ENCODE measurements at places on chromosomes 4 and X.
A peak's percentile ranks its signal among the peaks of the same experiment; 100 is the strongest.

- DNase-seq: no peak
Measured at GRCh38 chrX:107684956-107685385, 56.7 kb downstream of the PRPS1 start.

GRCh38 chr4:152684007-152684406 lies 4.2 kb upstream of the TMEM154 start:
- DNase-seq: no peak

- DNase-seq: peak; percentile 1
Measured at GRCh38 chrX:104482757-104483156, 83.2 kb upstream of the IL1RAPL2 start.

- DNase-seq: no peak
Measured at GRCh38 chr4:93760284-93760683, 68.3 kb upstream of the ATOH1 start.

DNA sequence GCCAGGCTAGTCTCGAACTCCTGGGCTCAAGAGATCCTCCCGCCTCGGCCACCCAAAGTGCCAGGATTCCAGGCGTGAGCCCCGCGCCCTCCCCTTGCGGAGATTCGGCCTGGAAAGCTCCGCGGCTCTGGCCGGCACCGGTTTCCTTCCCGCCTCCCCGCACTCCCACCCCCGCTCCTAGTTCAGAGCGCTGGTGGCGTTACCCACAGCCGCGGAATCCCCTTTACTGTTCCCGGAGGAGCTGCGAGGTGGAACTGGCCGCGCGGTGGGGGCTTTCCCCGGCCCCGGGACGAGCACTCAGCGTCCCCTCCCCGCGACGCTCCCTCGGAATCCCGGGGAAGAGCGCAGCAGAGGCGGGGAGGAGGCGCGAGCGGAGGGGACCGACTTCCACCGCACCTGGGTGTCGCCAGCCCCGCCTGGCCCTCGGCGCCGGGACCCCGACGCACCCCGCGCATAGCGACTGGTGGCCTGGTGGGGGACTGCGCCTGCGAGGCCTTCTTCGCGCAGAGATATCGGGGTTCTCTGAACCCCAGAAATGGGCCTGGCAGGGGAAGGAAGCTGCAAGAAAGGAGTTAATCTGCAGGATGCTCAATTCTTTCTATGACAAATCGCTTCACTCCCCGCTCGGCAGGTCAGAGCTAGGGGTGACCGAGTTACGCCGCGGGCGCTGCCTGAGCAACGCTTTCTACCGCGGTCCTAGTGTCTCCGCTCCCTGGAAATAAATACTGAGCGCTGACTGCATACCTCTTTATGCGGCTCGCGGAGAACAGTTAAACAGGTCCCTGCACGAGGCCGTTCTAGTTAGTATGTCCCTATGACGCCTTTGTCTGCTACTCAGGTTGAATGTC lies 14.6 kb upstream of the SLC25A4 start:
- DNase-seq: no peak

DNA sequence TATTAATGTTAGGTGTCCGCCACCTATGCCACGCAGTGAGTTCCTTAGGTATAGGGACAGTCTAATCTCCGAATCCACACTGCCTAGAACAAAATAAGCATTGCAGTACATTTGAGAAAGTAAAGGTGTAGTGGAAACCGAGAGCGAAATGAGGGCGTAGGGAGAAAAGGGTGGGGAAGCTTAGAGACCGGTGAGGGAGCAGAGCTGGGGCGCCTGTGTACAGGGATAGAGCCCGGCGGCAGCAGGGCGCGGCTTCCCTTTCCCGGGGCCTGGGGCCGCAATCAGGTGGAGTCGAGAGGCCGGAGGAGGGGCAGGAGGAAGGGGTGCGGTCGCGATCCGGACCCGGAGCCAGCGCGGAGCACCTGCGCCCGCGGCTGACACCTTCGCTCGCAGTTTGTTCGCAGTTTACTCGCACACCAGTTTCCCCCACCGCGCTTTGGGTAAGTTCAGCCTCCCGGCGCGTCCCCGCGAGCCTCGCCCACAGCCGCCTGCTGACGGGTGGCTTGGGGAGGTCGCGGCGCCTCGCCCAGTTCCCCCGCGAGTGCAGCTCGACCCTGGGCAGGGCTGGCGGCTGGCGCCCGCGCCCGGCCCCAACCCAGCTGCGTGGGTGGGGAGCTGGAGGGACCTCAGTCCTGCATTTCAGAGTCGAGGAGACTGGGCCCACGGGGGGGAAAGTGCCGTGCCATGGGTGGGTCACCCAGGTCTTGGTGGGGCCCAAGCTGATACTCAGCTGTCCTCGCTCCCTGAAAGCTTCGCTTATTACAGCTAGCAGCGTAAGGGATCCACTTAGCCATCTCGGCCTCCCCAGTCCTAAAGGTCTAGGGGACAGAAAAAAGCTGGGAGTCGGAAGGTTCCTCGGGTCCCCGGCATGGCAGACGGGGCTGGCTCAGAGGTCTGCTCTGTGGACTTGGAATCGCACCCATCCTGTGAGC lies at the start of gene ANXA3:
TSS of gene ANXA3 (plus strand) at position 351 of the 932 bp plus-strand sequence. CDS start 2,704 bp downstream, outside the sequence.
- peak; percentile 24 for DNase-seq

- DNase-seq: no peak
Measured at GRCh38 chr4:39063430-39063829, 1.4 kb downstream of the KLHL5 start.

DNA sequence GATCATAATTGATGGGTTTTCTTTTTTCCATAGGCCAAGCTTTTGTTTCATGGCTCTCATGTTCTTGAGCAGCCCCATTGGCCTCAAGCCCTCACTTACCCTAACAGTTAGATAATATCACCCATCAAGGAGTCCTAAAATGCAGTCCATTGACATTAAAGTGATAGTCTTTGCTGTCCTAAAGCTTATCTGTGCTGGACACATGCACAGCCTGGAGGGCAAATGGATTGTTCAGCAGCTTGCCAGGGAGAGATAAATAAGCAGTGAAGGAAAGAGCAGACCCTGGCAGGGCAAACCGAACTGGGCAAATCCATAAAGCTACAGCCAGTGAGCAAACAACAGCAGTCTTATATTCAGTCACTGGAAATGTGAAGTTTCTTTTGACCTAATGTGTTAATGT lies 199.6 kb upstream of the MID1 start:
- no peak for DNase-seq

DNA sequence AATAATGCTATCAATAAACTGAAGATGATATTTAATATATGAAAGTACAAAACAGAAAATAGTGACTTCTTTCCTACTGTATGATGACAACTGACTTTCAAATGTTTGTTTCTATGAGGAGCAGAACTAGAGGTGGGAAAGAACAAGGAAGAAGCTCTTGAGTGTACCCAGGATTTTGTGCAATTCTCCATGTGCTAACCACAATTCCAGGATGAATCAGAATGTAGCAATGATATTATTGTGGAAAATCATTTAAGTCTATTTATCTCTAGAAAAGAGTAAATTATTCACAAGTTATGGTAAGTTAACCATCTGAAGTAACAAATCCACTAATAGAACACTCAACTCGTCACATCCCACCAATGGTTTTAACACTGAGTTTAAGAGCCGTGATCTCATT lies 324.1 kb upstream of the EMCN start:
- no peak for DNase-seq

GRCh38 chr4:6502747-6503465 lies 30.5 kb upstream of the PPP2R2C start:
- no peak for DNase-seq

DNA sequence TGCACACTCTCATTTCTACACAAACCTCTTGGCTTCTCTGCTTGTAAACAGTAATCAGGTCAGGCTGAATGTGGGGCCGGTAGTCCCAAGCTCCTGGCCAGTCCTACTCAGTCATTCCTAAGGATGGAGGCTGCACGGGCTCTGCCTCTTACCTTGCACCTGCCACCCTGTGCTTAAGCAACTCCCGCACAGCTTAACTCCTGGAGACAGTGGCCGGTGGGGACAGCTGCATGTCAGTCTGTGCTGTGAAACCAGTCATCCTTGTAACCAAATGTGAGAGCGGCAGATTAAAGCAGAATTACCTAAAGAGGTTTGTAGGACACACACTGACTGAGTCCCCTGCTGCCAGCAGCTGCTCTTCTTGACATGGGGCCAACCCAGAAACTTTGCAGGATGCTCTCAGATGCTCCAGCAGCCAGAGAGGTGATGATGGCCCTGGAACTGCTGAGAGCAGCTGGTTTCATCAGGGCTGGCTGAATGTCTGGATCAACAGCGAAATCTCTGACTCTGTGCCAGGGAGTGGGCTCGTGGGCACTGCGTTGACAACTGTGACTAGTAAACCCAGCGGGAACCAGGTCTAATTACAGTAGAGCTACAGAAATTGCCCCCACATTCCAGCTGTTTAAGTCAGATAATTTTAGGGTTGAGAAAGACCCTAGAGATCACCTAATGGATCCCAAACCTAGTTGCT lies 123.7 kb downstream of the ANAPC4 start:
- DNase-seq: peak; percentile 87

- no peak for DNase-seq
Measured at GRCh38 chr4:166144607-166145006, 271.6 kb downstream of the TLL1 start.

DNA sequence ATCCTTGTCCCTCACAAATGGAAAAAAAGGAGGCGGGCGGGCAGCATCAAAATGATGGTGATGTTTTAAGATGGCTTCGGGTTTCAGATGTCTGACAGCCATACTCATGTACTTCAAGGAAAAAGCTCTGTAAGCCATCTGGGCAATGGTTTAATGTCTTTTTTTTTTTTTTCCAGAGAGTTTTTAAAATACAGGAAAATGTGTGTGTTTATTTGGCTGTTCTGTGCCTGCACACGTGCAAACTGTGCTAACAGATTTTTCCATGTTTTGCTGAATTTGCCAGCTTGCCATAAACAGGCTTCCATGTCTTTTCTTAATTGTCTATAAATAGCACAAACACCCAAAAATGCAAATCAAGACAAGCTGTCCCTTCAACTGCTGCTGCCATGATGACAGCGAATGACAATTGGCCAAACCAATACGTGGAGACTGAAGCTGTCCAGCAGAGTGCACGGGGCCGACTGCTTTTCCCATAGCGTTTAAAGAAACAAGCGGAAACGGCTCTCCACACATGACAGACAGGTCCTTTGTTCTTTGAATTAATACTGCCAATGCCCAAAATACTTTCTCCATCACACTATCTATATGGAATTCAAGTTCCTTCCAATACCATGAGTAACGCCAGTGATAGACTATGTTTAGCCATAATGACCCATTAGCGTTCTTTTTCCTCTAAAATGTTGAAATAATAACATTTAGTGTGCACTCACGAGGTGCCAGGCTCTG lies 35.7 kb downstream of the AFAP1 start:
- no peak for DNase-seq

DNA sequence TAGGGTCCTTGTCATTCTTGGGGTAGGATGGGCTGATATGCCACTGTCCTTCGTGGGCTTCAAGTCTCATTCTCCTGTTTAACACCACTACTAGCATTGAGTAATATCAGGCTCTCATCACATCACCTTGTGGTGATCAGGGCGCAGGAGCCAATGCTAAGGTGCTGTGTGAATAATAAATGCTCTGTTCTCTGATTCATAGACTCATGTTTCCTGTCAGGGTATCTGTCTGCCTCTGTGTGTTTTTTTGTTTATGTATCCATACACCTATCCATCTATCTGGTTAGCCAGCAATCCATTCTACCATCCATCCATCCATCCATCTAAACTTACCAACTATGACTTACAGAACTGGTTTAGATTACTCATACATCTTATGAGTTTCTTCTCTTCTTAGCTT lies 525.1 kb upstream of the ATOH1 start:
- DNase-seq: no peak

DNA sequence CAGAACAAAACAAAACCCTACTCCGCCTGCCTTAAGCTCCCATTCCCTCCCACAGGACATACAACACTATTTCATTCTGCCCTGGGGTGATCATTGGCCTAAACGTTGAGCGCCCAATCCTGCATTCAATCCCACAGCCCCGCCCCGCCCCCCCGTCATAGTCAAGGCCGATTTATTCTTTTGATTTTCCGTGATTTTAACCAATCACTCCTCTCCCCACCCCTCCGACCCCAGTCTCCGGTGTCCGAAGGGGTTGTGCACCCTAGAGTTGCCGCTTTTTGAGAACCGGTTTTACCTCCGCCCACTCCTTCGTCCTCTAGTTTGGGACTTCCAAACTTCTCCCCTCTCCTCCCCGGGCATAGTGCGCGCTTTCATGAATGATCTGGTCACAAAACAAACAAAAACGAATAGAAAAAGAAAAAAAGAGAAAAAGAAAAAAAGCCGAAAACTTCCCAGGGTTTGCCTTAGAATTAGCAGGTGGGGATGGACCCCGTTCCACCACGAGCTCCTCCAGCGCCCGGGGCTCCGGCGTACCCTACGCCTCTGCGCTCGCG lies 446 bp upstream of the UBE2A start:
- DNase-seq: no peak

GRCh38 chr4:77232653-77233052 lies 75.6 kb downstream of the CCNG2 start:
- no peak for DNase-seq

DNA sequence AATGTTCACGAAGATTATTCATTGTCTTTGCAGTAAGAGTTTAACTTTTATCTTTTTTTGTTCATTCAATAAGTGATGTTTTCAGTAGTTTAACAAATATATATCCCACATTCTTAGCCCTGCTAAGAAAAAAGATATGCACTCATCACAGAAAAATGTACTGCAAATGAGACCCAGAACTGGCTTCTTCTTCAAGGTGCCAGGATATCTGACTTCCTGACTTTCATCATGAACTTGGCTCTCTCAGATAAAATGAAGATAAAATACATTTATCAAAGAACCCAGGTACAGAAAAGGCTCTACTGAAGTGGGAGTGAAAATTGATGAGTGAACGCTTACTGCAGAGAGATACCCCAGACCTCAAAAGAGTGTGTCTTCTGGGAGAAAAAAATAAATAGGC lies 177.8 kb upstream of the DKK2 start:
- DNase-seq: no peak

All from NCI-H1105 treated with DMSO at 0.1 percent for 48 hours (cell line).